Stimulated activated CD8-positive, alpha-beta memory T cell treated with anti-CD3 and anti-CD28 coated beads, Interleukin-4, amount 100 ng/mL, for 1 hour (primary cell): ENCODE measurements at places on chromosomes 11 and 22.
A peak's percentile ranks its signal among the peaks of the same experiment; 100 is the strongest.

DNA sequence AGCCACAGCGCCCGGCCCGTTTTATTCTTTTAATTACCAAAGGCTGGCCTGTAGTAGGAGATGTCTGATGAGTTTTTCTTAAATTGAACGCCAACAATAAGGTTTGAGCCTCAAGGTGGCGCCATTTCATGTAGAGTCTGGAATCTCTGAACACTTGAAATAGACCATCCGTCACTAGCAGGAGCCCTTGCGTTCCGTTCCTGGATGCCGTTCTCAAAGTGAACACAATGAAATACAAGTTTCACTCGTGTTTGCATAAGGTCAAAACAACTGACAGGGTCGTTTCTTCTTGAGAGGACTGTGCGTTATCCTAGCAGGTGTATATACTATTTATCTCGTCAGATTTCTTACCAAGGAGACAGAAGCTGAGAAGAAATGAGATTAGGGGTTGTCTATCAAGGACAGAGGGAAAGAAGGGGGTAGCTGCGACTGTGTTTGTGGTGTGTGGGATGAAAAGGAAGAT, 18.7 kb upstream of the SCGB1D1 start:
- DNase-seq, result peak; percentile 30

- no peak for DNase-seq
Measured at GRCh38 chr22:17835256-17835655, 61.0 kb upstream of the BID start.

DNA sequence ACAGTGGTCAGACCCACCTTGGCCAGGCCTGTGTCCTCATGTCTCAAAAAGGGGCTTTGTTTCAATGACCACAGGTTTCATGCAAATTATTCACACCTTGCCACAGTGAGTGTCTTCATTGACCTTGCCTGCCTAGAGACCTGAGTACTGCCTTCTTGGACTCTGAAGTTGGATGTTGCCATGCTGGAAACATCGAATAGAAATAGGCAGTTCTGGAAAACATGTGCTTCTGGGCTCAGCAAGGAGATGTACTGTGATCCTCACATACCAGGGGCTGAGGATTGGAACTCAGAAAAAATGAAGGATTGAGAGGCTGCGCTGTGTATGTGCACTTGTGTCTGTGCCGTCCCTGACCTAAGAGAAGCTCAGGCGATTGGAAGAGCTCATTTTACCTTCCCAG, 9.6 kb upstream of the NRIP3 start:
- DNase-seq, result no peak

GRCh38 chr11:129117595-129118350, 74.4 kb downstream of the ARHGAP32 start:
- no peak for DNase-seq

GRCh38 chr11:49952091-49952490, at the start of gene OR4C13:
OR4C13 (plus strand) TSS chr11:49952391; CDS start chr11:49952423, 32 bp downstream.
- no peak for DNase-seq

GRCh38 chr11:57800444-57801182, 39.0 kb downstream of the CTNND1 start:
- no peak for DNase-seq

DNA sequence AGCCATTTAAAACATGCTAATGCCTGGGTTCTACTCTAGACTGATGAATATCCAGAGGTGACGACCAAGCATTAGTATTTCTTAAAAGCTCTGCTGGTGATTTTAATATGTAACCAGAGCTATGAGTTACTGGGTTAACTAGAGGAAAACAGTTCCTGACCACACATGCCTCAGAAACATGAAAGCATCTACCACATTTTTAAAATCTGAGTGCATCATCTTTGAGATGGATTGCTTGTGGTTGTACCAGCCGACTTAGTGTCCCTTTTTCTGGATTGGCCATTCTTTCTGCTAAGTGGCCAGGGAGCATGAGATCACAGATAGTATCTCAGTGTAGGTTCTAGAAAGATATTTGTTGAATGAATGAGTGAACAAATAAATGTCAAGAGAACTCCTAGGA, 152.4 kb downstream of the NTM start:
- no peak for DNase-seq

DNA sequence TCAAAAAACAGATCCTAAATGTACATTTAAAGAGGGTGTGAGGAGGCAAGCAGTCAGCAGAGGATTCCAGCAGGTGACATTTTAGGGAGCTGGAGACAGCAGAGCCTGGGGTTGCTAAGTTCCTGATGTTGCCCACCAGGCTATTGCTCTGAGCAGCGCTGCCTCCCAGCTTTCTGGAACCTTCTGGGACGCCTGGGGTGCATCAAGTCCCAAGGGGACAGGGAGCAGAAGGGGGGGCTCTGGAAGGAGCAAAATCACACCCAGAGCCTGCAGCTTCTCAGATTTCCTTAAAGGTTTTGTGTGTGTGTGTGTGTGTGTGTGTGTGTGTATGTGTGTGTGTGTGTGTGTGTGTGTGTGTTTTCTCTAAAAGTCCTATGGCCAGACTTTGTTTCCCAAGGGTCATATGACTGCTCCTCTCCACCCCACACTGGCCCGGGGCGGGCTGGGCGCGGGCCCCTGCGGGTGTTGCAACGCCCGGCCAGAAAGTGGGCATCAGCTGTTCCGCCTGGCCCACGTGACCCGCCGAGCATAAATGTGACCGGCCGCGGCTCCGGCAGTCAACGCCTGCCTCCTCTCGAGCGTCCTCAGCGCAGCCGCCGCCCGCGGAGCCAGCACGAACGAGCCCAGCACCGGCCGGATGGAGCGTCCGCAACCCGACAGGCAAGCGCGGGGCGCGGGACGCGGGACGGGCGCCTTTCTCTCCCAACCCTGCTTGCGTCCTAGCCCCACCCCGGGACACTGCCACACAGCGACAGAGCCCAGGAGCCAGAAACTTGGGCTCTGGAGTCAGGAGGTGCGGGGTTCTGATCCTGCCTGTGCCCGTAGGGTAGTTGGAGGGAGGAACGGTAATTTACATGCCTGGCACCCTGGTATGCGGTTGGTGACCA, at the start of gene HMOX1:
HMOX1 (plus strand) TSS at position 560 of the 887 bp plus-strand sequence; CDS start at position 638, 78 bp downstream.
- DNase-seq, result no peak

DNA sequence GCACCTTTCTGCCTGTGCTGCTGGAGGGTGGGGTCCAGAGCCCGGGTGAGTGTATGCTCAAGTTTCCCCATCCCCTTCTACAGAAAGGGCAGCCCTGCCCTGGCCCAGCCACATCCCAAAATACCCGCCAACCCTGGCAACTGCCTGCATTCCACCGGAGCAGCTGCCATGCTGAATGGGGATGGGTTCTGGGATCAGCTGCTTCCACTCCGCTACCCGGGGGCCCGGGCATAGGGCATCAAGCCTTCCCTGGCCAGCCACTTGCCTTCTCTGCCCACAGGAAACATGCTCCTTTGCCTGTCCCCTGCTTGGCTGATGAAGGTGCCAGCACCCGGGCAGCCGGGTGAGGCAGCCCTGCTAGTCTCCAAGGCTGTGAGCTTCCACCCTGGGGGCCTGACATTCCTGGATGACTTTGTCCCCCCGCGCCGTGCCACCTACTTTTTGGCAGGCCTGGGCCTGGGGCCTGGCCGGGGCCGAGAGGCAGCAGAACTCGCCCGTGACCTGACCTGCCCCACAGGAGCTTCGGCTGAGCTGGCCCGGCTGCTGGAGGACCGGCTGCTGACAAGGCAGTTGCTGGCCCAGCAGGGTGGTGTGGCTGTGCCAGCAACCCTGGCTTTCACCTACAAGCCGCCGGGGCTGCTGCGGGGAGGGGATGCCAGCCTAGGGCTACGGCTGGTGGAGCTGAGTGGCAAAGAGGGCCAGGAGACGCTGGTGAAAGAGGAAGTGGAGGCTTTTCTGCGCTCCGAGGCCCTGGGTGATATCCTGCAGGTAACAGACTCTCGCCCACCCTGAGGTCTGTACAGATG, 3.2 kb downstream of the CARNS1 start:
- no peak for DNase-seq

GRCh38 chr11:60396382-60396781, at the start of gene MS4A14:
MS4A14 (plus strand) TSS chr11:60396459; CDS start chr11:60396579, 120 bp downstream.
- DNase-seq, result no peak

DNA sequence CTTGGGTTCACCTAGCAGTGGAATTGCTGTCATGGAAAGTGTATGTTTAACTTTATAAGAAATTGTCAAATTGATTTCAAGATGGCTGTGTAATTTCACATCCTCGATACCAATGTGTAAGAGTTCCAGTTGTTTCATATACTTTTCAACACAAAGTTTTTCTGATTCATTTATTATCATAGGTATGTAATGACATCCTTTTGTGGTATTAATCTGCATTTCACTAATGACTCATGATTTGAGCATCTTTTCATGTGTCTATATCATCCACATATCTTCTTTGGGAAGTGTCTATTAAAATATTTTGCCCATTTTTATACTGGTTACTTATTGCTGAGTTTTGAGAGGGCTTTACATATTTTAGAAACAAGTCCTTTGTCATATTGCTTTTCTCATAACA, 17.0 kb upstream of the GLYATL1B start:
- no peak for DNase-seq

DNA sequence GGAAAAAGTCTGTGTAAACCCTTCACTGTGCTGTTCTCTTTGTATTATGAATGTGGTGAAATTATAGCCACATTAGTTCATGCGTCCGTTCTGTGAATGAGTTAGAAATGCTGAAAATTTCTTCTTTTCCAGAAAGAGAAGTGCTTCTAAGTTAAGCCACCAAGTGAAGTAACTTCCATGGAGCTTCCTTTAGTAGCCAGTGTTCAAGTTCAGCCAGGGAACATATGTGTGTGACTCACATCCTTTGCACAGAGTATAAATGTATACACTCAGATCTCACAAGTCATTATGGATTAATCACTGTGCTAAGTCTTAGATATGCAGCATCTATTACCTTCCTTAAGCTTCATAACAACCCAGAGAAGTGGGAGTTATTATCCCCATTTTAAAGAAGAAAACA, 3.1 kb upstream of the MMP8 start:
- no peak for DNase-seq

DNA sequence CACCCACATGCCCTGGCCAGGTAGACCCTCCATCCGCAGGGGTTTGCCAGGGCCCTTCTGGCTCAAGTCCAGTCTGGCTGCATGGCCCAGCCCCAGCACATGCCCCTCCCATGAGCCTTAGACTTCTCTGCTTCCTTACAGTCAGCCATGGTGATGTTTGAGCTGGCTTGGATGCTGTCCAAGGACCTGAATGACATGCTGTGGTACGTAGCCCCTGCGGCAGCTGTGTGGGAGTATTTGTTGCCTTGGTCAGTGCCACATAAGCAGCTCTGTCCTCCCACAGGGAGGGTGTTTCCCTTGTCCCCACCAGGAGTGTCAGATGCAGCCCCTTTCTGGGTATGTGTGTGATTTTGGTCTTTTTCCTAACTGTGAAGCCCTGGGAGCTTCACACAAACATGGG, 17.5 kb downstream of the CDC45 start:
- DNase-seq, result no peak

DNA sequence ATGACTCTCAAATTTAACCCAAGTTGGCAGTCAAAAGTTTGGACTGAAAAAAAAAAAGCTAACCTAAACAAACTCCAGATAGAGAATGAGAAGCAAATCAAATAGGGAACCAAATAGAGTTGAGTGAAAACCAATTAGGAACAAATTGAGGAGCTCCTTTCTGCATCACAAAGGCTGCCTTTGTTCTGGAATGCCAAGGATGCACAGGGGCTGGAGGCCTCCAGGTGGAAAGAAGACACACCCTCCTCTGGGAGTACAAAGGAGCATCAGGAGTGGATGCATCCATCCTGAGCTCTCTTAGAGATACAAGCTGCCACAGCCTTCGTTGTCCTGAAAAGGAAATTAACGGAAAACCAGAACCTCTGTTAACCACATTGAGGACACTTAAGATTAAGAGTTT, 73.3 kb downstream of the MRGPRX1 start:
- no peak for DNase-seq

GRCh38 chr11:76740772-76741171, 42.4 kb upstream of the TSKU start:
- DNase-seq, result no peak

- DNase-seq, result no peak
Measured at GRCh38 chr11:8905528-8906165, 5.3 kb upstream of the AKIP1 start.

DNA sequence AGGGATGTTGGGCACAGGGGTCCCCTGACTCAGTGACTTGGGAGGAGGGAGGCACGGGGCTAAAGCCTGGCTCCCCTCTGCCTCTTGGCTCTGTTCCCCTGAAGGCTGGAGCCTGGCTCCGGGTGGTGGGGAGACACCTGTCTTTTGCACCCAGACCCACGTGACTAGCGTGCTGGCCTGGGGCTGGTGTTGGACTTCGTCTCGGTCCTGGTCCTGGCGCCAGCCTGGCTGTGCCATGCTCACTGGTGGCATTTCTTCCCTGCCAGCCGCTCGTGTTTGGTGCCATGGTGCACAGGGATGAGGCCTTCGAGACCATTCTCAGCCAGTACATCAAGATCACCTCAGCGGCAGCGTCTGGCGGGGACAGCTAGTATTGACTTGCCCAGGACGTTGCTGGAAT, 56.7 kb downstream of the GRAMD4 start:
- DNase-seq, result no peak

GRCh38 chr11:23976426-23976825, 520.4 kb upstream of the LUZP2 start:
- no peak for DNase-seq

DNA sequence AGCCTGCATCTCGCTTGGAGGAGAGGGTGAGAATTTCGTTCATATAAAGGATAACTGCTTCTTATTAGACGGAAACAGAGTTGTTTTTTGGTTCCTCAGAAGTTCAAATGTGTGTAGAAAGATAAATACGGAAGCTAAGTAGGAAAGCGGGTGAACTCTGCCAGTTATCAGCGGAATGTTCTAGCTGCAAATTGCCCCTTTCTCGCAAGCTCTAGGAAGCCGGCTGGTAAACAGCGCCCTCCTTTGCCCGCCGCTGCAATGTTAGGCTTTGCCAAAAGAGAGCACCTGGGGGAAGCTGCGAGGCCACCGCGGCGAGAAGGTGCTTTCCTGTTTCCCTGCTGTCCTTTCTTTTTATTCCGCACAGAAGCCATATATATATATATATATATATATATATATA, 67.0 kb downstream of the IGLL5 start:
- no peak for DNase-seq
